ENCODE measurements at places on chromosomes 6 and 20. TPM values are rescaled to one million over a fixed set of nuclear protein-coding genes. Genes with fewer than 3 reads are reported as not detected.

The CCND3 gene
- 47.7 TPM for total RNA-seq

The TENT5A gene
- 15.5 TPM for total RNA-seq

The TPX2 gene
- total RNA-seq, result 312 TPM

The ANKRD60 gene
- total RNA-seq, result not detected

The MYBL2 gene
- 53.1 TPM for total RNA-seq

The SALL4 gene
- 2.3 TPM for total RNA-seq

The HLA-DMB gene
- 2.5 TPM for total RNA-seq

The TSPO2 gene
- not detected for total RNA-seq

The ETV7 gene
- 0.24 TPM for total RNA-seq

The GNMT gene
- total RNA-seq, result not detected

The SYNDIG1 gene
- total RNA-seq, result 12.6 TPM

The CGAS gene
- total RNA-seq, result 20.5 TPM

The CST3 gene
- total RNA-seq, result 515 TPM

The LY6G6C gene
- not detected for total RNA-seq

The NOL4L gene
- total RNA-seq, result 8.7 TPM

The PSORS1C2 gene
- not detected for total RNA-seq

The CCN2 gene
- total RNA-seq, result 30.0 TPM

The CHMP4B gene
- total RNA-seq, result 47.8 TPM

The HTR1E gene
- total RNA-seq, result not detected

The PPIL4 gene
- 34.9 TPM for total RNA-seq

The LSM2 gene
- total RNA-seq, result 164 TPM

The CST1 gene
- total RNA-seq, result 0.68 TPM

The RAET1L gene
- total RNA-seq, result not detected

The CST4 gene
- not detected for total RNA-seq

The BEND3 gene
- total RNA-seq, result 0.98 TPM

The POPDC3 gene
- total RNA-seq, result 66.4 TPM

The DEFB132 gene
- total RNA-seq, result not detected

The DDX39B gene
- total RNA-seq, result 494 TPM

The RAE1 gene
- total RNA-seq, result 83.9 TPM

The CD93 gene
- under 0.01 TPM for total RNA-seq

The ABHD16B gene
- total RNA-seq, result not detected

The GJA10 gene
- not detected for total RNA-seq
